ENCODE measurements at places on chromosomes 7 and 10. TPM values are rescaled to one million over a fixed set of nuclear protein-coding genes. Genes with fewer than 3 reads are reported as not detected.

COL17A1 gene
- total RNA-seq = 0.94 TPM

TRIM50 gene
- not detected for total RNA-seq

RFC2 gene
- total RNA-seq = 11.2 TPM

TAS2R3 gene
- total RNA-seq = 1.3 TPM

Data from bronchial smooth muscle cell (primary cell).